ENCODE measurements at places on chromosomes 16 and 17.

DNA sequence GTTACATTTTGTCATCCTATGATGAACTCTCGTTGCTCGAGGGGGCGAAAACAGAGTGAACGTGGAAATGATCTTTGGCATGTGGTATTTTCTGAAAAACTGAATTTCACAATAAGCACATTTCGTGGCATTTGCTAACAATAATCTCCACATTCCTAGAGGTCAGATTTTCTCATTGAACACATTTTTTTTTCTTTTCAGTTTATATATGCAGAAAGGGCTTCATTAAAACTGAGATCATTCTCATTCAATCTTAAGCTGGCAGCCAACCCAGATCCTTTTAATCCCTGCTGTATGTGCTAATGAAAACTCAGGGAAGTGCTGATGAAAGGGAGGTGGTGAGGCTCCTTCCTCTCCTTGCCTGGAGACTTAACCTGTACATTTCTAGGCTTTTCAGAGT, 52.6 kb downstream of the PRKCA start:
- DNase-seq: no peak

DNA sequence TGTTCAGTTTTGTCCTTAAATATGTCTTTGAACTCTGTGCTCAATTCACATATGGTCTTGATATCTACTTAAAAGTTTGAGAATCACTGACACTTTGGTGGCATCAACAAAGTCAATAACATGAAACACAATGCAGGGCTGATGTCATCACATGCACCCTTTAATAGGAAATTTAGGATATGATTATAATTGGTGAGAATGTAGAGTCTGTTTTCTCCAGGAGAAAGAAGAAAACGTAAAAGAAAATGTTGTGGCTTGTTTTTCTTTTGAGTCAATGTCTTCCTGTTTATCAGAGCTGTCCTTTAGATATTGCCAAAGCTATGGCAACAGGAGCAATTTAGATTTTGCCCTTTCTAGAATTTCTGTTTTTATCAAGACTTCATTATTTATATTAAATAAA, 396.9 kb downstream of the CDH13 start:
- no peak for DNase-seq

- DNase-seq: no peak
These were observed 26.4 kb downstream of the NMT1 start for GRCh38 chr17:45087504-45087975.

- no peak for DNase-seq
These were observed 3.0 kb downstream of the TMEM132E start for GRCh38 chr17:34582185-34582900.

DNA sequence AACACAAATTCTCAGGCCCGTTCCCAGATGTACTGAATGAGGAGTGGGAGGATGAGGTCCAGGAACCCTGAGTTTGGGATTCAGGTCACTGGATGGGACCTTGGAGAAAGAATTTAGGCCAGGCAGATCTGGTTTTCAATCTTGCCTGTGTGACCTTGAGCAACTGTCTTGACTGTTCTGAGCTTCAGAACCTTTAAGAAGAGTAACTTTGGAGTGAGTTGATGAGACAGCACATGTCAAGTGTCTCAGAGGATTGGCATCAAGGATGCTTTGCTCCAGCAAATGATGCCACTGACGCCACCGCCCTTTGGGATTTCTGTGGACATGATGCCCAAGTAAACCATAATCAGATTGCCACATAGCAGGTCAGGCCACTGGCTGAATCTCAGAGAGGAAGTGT, 56.2 kb upstream of the DNAJA2 start:
- DNase-seq: no peak

- no peak for DNase-seq
These were observed 216.2 kb upstream of the ASIC2 start for GRCh38 chr17:33509331-33509730.

DNA sequence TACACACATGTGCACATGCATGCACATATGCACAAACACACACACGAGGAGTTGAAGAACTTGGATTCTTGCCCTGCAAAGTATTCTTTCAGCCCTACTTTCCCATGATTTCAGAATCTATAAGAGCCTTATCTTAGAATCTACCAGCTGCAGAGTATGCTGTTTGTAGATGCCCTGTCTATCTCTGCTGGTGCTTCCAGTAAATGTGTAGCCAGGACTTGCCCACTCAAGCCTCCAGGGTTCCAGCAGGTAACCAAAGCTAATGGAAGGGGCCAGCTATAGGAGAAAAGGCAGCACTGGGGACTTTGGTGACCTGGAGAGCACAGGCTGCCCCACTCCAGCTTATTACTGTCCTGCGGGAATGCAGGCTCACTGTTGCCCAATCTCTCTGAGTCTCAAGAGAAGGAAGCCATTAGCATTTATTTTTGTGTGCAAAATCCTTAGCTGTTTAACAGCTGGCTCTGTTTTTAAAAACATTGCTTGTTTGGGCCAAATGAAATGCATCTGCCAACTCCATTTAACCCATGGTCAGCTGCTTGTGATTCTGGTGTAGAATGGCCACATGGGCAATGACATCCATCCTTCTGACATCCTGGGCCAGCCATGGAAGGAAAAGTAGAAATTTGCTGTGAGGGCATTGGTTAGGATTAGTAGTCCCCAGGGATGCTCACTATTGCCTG, 28.6 kb upstream of the XYLT1 start:
- DNase-seq: no peak

GRCh38 chr16:6160871-6161270, 1063.3 kb upstream of the EEF2KMT start:
- no peak for DNase-seq

DNA sequence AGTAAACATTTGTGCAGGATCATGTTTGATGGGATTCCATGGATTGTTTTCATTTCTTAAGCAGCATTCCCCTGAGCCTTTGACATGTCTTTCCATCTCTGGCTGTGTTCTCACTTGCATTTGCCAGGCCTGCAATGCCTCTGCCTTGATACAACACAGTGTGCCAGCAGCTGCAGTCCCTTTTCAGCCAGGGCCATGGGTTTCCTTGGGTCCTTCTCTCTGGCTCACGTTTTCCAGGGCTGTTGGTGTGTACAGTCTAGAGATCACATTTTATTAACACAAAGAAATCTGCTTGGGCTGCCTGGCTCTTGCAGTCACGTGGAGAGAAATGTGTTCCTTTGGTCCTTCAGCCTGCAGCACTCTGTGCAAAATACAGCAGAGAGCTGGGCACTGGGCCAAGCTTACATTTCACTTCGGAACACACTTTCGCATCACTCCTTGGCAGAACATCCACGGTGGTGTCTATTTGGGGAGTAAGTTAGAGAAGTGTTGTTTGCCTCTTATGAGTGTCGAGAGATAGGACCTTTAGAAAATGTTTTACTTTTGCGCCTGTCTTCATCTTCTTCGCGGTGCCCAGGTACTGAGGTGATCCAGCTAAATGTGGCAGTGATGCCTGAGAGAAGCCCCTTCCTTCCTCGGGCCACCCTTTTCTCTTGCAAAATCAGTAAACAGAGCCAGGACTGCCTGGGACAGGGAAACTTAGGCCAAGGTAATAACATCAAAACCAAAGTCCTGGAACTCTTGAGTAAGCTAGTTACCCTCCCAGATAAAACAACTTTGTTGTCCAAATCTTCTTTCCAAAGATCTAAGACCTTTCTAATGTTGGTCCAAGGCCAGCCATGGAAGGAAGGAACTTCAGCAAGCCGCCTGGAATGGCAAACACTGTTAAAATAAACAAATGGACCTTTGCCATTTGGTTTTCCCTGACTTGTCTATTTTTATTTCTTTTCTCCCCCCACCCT, 20.9 kb downstream of the HLF start:
- no peak for DNase-seq

- no peak for DNase-seq
These were observed 23.4 kb upstream of the MGAT5B start for GRCh38 chr17:76844846-76845245.

DNA sequence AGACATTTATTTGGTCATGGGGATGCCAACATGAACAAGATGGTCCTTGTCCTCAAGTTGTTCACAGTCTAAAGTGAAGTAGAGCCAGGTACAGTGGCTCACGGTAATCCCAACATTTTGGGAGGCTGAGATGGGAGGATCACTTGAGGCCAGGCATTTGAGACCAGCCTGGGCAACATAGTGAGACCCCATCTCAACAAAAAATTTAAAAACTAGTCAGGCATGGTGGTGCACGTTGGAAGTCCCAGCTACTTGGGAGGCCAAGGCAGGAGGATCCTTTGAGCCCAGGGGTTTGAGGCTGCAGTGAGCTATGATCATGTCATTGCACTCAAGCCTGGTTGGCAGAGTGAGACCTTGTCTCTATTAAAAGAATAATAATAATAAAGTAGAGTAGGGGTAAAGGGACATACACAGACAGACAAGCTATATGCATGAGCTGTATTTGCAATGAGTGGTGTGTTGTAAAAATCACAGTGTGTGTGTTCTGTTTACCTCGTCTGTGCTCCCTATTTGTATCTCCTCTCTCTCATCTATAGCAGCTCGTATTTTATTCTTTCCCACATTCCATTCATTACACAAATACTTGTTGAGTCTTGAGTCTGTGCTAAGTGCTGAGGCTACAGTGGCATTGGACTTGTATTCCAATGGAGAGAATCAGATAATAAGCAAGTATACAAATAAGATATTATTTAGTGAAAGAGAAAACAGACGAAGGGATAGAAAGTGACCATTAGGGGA, 73.9 kb upstream of the DHX40 start:
- DNase-seq: no peak

DNA sequence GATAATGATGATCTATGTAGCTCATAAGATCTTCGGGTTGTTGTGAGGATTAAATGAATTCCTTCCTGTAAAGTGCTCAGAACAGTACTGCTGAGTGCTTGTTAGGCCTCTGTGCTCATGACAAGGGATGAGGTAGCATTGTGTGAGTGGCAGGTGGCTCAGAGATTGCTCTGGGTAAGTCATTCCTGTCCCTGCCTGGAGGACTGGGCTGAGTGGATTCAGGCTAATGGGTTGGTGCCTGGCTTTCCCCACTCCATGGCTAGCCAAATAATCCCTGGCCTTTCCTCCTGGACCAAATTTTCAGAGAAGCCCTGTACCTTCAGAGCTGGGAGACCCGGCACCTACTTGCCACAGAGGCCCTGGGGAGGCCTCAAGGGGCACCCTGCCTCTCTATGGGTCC, 1.3 kb upstream of the CCDC92B start:
- no peak for DNase-seq

DNA sequence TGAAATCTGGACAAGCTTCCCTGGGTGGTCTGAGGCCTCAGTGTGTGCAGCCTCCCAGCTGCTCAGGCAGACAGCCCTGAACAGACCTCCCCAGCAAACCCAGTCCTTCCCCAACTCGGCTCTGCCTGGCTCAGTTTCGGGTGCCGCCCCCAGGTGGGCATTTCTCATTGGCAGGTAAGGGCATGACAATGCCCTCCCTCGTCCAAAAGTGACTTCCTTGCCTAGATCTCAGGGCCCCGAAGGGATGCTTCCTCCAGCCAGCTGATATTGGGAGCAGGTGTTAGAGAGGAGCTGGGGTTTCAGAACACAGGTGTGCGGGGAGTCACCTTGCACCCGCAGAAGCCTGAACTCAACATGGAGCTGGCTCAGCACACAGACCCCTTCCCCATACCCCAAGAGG, 3.8 kb upstream of the PPL start:
- no peak for DNase-seq
